H4 (cell line): ENCODE measurements at places on chromosomes 1 and 21.

DNA sequence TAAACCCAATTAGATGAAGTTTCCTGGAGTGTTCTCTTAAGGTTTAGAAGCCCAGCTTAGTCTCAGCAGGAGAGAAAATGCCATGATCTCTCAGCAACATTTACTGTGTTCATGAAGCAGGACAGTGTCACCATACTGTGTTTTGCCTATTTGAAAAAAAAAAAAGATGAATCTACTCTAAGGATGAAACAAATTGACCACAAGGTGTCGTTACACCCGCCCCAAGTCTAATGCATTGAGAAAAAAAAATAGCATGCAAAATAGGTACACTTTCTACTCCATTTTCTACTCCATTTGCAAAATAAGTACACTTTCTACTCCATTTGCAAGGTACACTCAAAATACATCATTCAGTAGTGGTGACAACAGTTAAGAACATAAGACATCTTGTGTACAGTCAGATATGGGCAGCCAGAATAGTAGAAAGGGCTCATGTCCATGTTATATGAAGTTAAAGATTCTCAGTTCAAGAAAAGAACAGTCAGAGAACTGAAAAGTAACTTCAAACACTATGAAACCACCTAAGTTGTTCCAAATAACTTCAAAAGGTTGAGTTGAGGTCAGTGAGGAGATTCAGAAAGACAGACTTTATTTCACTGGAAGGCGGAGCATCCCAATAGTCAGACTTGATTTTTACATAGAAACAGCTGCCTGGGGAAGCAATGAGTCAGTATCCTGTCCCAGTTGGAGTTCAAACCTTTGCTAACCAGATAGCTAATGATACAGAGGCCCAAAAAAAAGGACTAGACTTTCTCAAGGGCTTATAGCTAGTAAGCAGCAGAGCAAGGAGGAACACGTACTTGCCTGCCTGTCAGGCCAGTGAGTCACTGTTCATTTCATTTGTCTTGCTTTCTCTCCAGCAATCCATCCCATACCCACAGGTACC is 13.3 kb downstream of the PLPPR5 start:
- peak; percentile 37 for DNase-seq

GRCh38 chr1:203083463-203083921 is 2.3 kb downstream of the MYOG start:
- DNase-seq = no peak

DNA sequence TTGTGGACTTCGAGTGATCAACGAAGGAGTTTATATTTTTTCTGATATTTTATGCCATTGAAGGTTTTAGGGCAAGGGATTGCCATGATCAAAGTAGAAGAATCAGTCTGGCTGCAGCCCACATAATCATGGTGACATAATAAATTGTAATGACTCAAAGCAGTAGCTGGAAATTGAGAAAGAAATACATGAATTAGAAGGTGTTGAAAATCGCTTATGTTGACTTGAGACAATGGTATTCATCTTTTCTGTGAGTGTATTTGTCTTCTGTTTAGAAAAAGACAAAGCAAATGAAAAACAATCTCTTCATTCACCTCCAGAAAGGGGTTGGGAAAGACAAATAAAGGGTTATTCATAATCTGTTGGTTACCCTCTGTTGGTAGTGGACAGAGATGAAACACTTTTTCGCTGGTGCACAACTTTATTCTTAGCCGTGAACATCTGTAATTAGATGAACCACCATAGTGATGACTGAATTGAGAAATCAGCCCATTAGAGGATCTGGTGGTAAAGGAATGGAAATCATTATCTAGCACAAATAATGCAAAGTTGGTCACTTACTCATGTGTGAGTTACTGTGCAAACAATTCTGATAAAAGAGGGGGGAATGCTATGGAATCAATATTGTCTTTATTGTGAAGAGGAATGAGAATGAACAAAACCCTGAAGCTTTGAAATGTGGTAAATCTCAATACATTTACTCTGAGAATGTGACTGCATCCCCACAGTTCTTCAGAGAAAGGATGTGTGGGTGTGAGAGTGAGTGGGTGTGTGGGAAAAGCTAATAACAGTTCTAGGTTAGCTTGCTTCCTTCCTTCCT is 121.8 kb downstream of the NTNG1 start:
- DNase-seq = no peak

- DNase-seq = no peak
Observed at GRCh38 chr21:41772351-41773080, 5.7 kb upstream of the RIPK4 start.

DNA sequence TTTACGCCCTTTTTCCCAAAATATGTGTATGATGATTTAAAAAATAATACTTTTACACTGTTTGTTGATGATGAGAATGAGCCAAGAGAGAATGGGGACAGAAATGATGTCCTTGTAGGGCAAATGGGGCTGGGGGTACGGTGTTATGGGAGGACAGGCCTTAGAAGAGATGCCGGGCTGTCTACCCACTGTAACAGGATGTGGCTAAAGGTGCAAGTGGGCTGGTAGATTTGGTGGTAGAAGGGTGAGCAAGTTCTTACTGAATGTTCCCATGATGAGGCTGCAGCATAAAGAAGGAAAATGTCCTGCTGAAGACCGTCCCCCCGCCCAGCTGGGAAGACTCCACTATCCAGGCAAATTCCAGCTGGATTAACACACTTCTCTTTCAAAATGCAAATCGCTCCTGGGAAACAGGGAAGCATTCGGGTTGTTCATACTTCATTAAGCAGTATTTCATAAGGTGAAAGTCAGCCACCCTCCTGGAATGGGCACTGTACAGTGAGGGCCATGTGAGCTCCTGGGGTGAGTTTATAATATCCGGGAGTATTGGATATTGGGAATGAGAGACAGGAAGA is 14.0 kb downstream of the GPA33 start:
- no peak for DNase-seq

- DNase-seq = no peak
Observed at GRCh38 chr1:25729790-25730644, 70.0 kb upstream of the SELENON start.
